ENCODE measurements at places on chromosomes 2 and 18.
A peak's percentile ranks its signal among the peaks of the same experiment; 100 is the strongest.

DNA sequence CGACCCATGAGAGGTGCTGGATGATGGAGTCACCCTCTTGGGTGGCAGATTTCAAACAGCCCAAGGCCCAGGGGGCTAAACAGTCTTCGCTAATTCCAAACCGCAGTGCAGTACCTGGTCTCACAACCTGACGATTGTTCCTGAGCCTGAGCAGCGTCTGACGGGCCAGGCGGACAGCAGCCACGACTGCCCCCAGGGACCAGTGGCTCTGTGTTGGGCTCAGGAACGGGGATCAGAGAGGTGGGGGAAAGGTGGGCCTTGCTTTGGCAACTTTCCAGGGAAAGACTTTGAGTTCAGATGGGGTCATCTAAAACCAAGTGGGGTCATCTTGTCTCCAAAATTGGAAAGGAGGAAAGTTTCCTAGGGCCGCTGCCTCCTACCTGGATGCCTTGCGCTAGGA, 492 bp downstream of the COLEC11 start:
- DNase-seq, result no peak

DNA sequence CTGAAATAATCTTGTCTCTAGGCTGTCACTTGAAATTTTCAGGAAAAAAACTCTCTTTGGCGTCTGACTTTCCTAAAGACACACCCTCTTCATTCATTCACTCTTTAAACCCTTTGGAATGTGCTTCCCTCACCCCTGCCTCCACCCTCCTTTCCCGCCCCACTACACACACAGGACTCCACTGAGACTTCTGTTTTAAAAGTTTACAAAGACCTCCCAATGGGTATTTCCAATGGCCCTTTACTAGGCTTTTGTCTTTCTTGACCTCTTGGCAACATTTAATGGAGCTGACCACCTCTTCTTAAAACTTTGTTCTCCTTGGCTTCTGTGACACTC, 96.1 kb downstream of the RBMS1 start:
- peak; percentile 51 for DNase-seq

DNA sequence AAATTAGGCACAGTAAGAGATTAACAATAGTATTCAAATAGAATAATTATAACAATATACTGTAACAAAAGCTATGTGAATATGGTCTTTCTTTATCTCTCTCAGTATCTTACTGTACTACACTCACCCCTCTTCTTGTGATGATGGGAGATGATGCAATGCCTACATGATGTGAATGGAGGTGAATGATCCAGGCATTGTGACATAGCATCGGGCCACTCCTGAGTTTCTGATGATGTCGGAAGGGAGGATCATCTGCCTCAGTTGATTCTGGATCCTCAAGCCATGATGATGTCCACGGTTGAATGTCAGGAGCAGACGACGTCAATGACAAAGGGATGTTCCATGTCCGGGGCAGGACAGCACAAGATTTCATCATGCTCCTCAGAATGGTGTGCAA, 268.3 kb upstream of the MGAT5 start:
- DNase-seq, result no peak

GRCh38 chr18:71027531-71027930, 738.7 kb downstream of the SOCS6 start:
- DNase-seq, result no peak

DNA sequence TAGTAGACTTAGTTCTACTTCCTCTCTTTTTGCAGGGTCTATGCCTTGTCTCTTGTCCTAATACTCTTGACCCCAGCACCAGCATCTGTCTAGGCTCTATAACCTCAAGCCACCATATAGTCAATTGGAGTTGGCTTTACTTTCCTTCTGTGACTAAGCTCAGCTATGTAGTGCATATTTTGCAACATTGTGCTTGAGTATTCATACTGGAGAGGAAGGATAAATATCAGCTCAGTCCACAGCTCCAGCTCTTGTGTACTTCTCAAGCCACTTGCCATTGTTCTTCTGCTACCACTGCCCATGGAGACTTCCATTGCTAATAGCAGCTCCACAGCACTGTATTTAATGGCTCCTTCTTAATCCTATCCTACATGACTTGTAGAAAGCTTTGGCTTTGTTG, 35.5 kb upstream of the CD28 start:
- DNase-seq, result no peak

Data from MCF 10A (cell line).